ENCODE measurements at places on chromosomes 1 and 21.

DNA sequence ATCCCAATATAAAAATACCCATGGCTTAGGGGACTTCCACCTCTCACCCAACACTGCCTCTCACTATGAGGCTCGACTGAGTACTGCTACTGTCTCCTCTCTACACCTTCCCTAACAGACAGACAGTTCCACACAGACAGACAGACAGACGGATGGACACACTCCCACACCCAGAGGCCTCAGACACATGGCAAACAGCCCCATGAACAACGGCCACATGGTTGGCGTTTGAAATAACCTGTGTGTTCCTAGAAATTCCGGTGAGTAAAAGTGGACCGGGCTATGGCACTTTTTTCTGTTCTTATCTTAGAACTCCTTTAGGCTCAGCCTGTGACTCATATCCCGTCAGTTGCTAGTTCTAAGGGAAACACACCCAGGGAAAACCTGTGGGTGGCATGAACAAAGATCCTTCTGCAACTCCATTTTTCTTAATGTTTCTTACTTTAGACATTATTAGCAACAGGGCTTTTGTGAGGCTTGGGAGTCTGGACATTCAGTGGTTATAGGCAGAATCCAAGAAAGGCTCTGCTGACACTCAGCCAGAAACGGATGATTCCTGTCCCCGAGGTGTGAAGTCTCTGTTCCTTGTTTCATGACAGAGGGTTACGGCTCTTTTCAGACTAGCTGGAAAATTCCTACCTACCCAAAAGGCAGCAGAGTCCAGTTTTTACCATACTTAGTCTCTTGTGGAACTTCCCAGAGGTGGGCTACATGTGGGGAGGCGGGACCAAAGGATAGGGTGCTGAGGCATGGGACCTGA lies 90.5 kb upstream of the TLR5 start:
- H3K27me3 ChIP-seq = peaks cover 2% of the 10 kb centered on the region
- no peak for DNase-seq
- H3K27ac ChIP-seq = no peak overlapping the region
- no peak overlapping the region for H3K4me3 ChIP-seq

- no peaks in the 10 kb centered on the region for H3K27me3 ChIP-seq
- peaks cover 26% of the 10 kb centered on the region for H3K4me1 ChIP-seq
- H3K4me3 ChIP-seq = no peak overlapping the region
- H3K27ac ChIP-seq = no peak overlapping the region
- DNase-seq = no peak
- H3K36me3 ChIP-seq = no peaks in the 10 kb centered on the region
These were observed 250.9 kb upstream of the SGIP1 start for GRCh38 chr1:66282891-66283621.

DNA sequence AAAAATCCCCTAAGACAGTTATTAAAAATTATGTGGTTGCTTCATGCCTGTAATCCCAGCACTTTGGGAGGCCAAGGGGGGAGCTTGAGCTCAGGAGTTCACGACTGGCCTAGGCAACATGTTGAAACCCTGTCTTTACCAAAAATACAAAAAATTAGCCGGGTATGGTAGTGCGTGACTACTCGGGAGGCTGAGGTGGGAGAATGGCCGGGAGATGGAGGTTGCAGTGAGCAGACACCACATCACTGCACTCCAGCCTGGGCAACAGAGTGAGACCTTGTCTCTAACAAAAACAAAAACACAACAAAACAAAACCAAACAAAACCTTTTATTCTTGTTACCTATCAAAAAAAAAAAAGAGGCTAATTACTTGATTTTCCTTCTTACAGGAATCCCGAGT lies 2.1 kb downstream of the ELK4 start:
- H3K27me3 ChIP-seq = no peaks in the 10 kb centered on the region
- no peaks in the 10 kb centered on the region for H3K36me3 ChIP-seq
- H3K4me3 ChIP-seq = peak overlapping the region; percentile 98
- peak overlapping the region; percentile 81 for H3K27ac ChIP-seq
- peaks cover 45% of the 10 kb centered on the region for H3K4me1 ChIP-seq

- no peak for DNase-seq
- H3K36me3 ChIP-seq = no peaks in the 10 kb centered on the region
- no peak overlapping the region for H3K4me3 ChIP-seq
- peaks cover 5% of the 10 kb centered on the region for H3K4me1 ChIP-seq
- H3K27me3 ChIP-seq = peaks cover 34% of the 10 kb centered on the region
- no peak overlapping the region for H3K27ac ChIP-seq
These were observed 181.9 kb downstream of the C1orf94 start for GRCh38 chr1:34358636-34359035.

GRCh38 chr1:7667625-7668218 lies 103.4 kb upstream of the VAMP3 start:
- peak overlapping the region; percentile 99 for H3K27ac ChIP-seq
- H3K27me3 ChIP-seq = peaks cover 10% of the 10 kb centered on the region
- peak overlapping the region; percentile 59 for H3K4me3 ChIP-seq
- no peaks in the 10 kb centered on the region for H3K36me3 ChIP-seq

GRCh38 chr1:121566346-121566745 lies 381.6 kb downstream of the SRGAP2C start:
- no peak overlapping the region for H3K4me3 ChIP-seq
- H3K27ac ChIP-seq = no peak overlapping the region
- no peaks in the 10 kb centered on the region for H3K27me3 ChIP-seq
- H3K4me1 ChIP-seq = no peaks in the 10 kb centered on the region
